ENCODE measurements at places on chromosomes 2 and 18.

DNA sequence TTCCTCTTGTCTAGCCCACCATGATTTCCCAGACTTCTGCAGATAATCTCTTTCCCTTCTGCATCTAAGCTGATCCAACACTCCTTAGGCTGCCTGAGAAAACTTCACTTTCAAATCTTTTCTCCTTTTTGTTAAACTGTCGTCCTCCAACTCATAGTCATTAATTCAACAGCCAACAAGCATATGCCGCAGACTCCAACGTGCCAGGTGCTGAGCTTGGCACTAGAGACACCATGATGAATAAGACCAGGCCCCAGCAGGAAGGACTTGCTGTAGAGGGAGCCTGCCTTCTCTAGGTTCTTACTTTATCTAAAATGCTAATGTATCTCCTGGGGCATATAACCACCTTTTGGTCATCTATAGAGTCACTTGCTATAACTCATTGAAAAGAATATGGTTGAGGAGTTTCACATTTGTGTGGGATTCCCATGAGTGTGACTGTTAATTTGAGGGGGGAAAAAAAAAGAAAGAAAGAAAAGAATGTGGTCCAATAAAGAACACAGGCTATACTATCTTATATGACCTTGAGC is 51.0 kb downstream of the ANKRD44 start:
- no peak for DNase-seq

DNA sequence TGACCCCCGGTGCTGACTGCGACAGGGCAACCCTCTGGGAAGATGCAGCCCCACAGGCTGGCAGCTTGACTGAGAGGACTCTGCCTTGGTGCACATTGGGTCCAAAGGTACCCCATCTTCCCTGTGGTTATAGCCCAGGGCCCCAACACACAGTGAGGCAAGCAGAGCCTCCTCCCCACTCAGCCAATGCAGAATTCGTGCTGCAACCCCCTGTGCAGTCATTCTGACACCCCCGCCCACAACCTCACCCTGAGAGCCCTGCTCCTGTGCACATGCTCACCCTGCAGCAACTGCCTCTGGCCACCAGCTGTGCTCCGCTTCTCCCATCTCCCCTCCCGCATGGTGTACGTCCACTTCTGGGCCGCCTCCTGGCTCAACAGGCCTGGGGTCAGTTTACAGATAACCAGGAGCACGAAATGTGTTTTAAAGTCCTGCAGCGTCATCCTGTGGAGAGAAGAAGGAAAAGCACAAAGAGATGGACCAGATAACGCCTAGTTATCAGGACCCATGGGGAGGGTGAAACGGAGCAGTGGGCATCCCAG is 24.4 kb downstream of the CAPN14 start:
- no peak for DNase-seq

GRCh38 chr18:40347261-40347660 is 1607.8 kb upstream of the PIK3C3 start:
- DNase-seq = no peak

DNA sequence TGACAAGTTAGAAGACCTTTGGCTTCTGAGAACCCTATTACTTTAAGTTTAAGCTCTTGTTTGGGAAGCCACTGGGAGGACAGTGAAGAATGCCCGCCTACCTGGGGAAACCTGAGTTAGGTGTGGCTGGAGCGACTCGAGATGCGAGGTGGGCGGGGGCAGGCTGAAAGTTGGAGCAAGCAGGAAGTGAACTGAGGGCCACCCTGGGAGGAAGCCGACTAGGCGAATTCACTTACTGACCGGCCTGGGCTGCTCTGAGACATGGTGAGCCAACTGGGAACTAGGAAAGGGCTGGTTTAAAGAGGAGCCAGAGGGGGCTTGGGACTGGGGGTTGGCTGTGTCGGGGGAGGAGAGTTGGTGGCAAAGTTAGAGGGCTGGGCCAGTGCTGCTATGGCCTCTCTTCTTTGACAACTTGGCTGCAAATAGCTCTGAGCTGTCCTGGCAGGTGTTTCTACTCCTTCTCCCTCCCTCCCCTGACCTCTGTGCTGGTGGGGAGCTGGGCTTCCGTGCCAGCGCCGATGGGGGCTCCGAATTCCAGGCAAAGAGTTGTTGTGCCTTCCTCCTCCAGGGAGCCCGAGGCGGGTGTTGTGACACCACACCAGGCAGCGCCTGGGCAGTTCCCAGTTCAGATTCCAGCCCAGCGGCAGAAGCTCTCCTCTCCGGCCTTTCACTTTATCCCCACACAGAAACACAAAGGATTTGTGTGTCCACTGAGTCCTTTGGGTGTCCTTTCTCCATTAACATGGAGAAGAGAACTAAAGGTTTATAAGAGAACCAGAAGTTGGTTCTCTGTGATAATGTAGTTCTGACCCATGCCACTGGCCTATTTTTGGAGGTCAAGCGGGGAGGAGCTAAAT is at the start of gene VAMP8:
Gene VAMP8, plus strand, starts transcription at position 201 of the 857 bp plus-strand sequence. Its CDS starts 61 bp downstream, at position 262.
- DNase-seq = no peak

- peak; percentile 95 for DNase-seq
These were observed 131.3 kb downstream of the PRPF40A start for GRCh38 chr2:152585830-152586484.

- peak; percentile 54 for DNase-seq
These were observed 107.9 kb upstream of the IL1R2 start for GRCh38 chr2:101883860-101884259.

DNA sequence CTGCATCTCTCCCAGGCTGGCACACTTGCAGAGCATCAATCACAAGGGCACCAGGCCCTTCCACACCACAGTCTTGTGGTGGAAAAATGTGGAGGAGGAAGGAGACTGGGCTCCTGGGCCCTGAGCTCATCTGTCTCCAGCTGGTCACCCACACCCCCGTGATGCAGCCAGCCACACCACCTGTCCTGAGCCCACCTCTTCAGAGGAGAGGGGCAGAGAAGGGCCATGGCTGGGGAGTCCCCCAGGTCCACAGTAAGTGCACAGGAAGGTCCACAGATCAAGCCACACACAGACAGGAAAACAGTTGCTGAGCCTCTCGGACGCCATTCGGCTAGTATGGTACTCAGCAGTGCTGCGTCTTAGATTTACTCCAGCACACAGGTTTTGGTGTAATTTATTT is 203.5 kb upstream of the SALL3 start:
- DNase-seq = no peak

GRCh38 chr2:202121532-202122162 is 48.6 kb downstream of the KIAA2012 start:
- no peak for DNase-seq

DNA sequence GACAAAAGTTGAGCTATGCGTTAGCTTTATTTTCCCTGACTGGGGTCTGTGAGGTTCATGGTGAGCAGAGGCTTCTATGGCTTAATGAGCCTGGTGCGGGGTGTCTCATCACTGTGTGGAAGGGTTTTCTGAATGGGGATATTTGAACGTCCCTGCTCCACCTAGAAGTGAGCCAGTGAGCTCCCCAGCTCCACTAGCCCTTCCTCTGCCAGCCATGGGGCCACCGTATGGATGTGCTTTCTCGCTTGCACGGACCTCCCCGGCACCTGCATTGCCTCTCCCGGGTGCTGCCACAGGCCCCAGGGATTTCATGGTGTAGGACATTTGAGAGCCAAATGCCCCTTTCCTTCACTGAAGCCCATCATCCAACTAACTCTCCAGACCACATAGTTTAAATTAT is 37.8 kb downstream of the CYP26B1 start:
- DNase-seq = no peak

DNA sequence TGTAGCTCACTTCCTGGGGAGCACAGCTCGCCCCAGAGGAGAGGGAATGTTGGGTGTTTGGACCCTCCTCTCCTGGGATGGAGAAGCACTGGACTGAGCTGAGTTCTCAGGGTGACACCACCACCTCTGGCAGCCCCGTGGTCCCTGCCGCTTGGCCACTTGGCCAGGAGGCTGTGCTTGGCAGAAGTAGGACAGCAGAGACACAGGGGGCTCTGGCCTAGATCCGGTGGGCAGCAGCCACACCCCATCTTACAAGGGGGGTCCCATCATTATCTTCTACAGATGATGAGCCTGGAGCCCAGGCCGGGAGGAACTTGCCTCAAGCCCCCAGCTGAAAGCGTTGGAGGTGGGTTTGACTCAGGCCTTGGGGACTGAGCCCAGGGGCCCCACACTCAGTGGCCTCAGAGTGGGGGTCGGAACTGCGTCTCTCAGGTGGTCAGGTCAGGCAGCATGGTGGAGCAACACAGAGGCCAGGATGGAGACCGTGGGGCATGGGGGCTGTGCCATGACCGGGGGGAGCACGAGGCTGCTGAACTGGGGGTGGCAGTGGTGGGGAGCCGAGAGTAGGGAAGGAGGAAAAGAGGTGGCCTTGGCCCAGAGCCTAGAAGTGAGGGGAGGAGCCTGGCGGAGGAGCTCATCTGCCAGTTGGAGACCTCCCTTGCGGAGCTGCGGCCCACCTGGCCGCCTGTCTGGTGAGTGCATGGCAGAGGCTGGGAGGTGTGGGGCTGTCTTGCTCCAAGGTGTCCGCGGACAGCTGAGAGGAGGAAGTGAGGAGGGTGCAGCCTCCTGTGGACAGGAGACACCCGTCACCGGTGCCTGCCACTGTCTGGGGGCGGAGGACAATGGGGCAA is 63.6 kb upstream of the HDAC4 start:
- DNase-seq = no peak

DNA sequence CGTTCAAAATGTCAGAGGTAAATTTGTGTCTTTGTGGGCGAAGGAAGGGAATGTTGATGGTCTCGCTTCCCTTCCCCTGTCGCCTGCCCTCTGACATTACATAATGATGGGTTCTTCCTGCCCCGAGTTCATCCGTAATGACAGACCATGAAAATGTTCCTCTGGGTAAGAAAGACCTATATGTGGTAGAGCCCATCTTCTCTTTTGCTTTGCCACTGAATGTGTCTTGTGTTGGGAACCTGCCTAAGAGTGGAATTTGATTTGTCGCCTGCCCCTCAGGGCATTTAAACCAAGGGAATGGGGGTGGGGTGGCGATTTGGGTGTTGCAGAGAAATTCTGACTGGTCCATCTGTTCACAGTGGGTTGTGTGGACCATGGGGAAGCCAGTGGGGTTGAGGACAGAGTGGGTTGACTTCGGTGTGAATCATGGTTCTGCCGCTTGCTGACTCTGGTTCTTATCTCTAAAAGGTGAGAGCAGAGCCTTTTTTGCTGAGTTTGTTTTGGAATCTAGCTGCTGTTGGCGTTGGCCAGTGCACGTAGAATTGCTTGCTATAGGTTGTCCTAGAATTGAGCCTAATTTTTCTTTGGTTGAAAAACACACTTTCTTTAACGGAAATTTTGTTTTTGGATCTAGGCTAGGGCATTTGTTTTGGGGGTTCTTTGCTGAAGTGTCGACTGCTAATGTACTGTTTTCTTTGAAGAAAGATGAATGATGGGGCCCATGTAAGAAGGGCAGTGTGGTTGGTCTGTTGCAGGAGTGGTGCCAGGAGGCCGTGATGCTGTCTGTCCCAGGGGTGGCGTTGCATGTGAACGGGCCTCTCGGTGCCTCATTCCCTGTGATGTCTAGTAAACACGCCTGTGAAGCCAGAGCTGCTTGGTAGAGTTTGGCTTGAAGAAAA is 1.3 kb downstream of the INPP4A start:
- no peak for DNase-seq

DNA sequence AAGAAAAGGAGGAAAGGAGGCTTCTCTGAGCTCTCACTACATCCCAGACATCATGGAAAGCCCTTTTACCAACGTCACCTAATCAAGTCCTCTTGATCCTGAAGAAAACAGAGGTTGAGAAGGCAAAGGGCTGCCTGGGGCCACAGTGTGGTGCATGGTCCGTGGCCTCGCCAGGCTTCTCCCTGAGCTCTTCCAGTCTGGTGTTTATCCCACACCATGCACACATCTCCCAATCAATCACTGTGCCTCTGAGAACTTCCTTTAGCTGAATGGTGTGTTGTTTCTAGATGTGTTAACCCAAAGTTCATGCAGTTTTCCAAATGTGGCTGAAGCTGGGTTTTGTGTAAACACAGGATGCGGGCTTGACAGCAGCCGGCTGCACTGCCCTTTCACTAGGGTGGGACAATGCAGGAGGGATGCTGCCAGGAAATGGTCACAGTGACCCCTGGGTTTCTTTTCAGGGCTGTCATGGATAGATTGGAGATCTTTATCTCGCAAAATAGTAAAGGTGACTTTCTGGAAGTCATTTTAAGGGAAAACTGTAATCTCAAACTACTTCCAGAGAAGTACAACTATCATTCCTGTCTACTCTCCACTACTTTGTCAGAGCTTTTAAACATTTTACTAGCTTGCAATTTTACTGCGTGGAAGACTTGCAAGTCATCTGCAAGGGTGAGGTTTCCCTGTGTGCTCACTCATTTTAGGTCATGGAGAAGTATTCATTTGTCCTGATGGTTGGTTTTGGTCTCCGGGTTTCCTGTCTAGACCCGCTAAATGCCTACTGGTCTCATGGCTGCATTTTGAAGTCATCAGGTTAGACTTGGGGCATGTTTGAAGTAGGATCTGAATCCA is 54.6 kb downstream of the IL1R2 start:
- DNase-seq = peak; percentile 65

DNA sequence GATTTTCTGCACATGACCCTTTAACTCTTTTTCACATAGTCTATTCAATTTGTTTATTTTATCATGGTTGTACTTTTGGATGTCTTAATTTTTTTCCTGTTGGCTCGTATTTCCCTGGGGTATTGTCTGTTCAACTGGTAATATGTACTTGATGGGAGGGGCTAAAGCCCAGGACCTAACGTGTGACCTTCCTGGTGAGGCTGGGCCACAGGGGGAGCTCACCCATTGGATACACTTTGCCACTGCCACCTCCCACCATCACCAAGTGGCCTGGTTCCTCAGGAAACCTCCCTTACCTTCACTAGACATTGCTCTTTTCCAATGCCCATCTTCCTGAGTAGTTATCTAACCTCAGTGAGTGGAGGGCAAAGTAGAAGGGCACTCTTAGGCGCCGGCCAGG is 143.9 kb upstream of the LTBP1 start:
- no peak for DNase-seq

GRCh38 chr2:10047616-10048500 is 4.5 kb downstream of the KLF11 start:
- no peak for DNase-seq

DNA sequence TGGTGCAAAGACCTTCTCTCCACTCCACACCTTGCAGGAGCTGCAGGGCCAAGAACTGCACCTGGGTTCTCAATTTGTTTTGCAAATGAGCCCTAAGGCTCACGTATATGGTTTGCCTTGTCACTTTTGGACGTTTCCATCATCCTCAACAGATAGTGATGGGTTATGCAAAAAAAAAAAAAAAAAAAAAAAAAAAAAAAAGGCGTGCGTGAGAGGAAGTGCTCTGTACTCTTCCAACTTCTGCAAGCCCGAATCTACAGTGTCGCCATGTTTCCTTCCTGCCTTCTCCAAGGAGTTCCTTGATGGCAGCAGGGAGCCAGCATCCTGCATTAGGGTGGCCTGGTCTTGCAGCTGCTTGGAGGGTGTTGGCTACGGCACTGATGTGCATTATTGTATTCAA is 4.0 kb upstream of the INHBB start:
- no peak for DNase-seq

- no peak for DNase-seq
These were observed 21.2 kb upstream of the TET3 start for GRCh38 chr2:73963385-73964120.

DNA sequence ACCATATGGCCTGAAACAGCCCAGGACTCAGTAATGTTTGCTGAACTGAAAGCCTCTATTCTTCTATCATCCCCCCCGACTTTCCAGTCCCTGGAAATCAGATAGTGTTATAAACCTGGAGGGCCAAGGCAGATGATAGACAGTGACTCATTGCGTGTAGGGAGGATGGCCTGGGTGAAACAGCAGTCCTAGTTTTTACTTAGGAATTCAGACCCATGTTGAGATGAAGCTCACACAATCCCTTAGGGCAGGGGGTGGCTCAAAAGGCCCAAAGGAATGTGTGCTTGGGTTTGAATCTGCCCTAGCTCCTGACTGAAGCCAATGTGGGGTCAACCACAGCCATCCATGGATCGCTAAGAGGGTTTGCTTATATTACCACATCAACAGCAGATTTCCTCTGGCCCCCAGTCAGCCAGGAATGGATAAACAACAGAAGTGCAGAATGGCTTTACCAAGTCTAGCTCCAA is 43.9 kb upstream of the STPG4 start:
- peak; percentile 99 for DNase-seq
